Fibroblast of skin of abdomen (primary cell): ENCODE measurements at places on chromosomes 3 and 15.

- no peak for DNase-seq
Observed at GRCh38 chr15:73017987-73018386, 34.3 kb upstream of the NEO1 start.

- DNase-seq: peak; percentile 31
Observed at GRCh38 chr3:58874248-58874741, 175.5 kb downstream of the CFAP20DC start.

- DNase-seq: peak; percentile 64
Observed at GRCh38 chr3:88203642-88204055, 53.9 kb downstream of the C3orf38 start.

GRCh38 chr3:100695696-100696095 is 13.6 kb upstream of the TFG start:
- no peak for DNase-seq

DNA sequence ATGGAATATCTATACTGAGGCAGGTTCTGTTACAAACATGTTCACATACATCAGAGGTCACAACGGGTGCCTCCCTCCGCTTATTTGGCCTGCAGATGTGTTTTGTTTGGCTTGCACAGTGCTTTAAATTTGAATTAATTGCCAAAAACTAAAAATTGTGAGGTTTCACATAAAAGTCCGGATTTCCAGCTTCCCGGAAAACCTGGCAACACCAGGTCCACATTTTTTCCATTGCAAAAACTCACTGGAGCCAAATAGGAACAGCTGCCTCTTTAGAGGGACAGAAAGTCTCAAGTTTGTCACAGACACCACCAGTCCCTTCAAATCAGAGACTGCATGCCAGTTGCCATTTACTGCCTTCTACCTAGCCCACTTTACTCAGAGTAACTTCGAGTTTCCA is 205.9 kb upstream of the MDFIC2 start:
- no peak for DNase-seq

GRCh38 chr15:43769584-43770228 is 7.1 kb downstream of the ELL3 start:
- peak; percentile 58 for DNase-seq

DNA sequence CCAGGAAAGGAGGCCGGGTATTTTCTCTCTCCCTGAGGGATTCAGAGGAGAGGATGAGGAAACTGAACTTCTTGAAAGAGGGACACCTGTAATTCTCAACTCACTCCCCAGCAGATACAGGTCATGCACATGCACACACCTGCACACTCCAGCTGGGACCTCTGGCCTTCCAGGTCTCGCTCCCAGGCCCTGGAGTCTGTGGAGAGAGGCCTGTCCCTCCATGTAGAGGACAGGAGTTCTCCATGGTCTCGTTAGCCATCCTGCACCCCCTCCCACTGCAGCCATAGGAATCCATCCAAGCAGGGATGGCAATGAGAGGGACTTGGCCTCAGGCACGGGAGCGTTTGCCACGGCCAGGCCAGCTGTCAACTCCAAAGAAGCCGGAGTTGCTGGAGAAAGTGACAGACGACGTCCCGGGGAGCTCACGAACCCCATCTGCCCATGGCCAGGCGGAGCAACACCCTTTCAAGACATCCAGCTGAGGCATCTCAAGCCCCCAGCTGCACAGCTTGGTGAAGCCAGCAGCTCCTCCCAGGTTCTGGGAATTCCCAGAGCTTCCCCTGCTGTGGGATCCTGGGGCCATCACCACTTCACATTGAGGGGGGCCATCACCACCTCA is 223.3 kb downstream of the UACA start:
- no peak for DNase-seq

DNA sequence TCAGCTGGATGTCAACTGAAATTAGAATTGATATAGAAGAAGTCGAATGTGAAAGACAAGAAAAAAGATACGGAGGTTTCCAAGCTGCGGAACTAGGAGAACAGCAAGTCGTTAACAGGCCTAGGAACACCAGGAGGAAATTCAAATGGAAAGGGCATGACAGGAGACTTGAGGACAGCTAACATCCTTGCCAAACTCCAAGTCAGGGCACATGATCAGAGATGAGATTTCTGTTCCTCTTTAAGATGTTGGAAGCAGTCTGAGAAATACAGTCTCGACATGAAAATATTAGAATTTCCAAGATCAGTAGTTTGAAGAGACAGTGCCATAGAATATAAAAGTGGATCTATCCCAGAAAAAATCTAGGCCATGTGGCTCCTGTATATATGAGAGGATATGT is 5.0 kb downstream of the MYO5A start:
- DNase-seq: no peak

GRCh38 chr15:45873781-45874180 is 239.0 kb downstream of the SQOR start:
- peak; percentile 34 for DNase-seq

DNA sequence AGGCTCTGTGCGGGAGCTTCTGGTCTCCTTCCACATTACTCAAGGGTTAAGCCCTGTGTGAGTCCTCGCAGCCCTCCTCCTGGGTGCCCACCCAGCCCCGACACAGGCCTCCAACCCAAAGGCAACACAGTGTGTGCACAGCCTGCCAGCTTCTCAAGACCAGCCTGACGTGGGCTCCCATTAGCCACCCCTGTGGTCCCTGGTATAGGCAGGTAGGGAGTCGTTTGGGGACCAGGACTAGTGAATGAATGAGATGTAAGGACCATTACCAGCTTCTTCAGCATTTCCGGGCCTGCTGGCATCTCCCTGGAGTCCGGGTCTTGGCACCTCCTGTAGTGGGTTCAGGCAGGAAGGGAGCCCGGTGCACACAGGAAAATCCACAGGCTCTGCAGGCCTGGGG is 20.2 kb upstream of the PLXNA1 start:
- no peak for DNase-seq

DNA sequence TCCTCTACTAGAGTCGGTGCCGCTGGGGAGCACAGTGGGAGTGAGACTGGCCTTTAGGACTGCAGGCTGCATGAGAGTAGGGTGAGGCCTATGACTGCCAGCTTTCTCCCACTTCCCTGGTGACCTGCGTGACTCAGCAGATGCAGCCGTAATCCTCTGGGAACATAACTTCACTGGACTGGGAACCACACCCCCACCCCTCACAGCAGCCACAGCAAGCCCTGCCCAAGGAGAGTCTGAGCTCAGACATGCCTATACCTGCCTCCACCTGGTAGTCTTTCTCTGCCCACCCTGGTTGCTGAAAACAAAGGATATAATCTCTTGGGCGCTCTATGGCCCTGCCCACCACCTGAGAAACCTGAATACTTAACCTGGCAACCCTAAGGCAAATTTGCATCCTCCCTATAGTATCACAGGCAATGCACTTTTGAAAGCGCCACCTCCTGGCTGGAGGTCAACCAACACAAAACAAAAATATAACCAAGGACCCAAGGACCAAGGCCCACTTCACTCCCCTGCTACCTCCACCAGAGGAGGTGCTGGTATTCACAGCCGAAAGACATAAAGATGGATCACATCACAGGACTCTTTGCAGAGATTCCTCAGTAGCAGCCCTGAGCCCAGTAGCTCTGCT is 308.9 kb downstream of the CTNNB1 start:
- DNase-seq: no peak

- peak; percentile 43 for DNase-seq
Observed at GRCh38 chr3:42961633-42962032, 17.5 kb upstream of the GASK1A start.

- no peak for DNase-seq
Observed at GRCh38 chr15:82530006-82530405, 10.3 kb downstream of the RPS17 start.

DNA sequence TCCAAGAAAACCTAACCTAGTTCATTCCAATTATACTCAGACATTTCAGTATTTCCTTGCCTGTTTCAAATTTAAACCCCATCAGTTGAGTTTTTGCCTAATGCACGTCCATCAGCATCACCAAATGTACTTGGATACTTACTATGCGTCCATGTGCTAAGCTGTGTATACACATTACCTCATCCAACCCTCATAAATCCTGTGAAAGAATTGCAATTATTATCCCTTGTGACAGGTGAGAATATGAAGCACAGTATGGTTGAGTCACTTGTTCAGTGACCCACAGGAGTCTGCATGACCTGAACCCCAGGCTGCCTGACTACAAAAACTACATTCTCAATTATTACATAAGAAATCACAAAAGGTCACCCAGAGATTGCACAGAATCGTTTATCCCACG is 2.5 kb downstream of the OR5K2 start:
- DNase-seq: no peak

GRCh38 chr3:138332472-138333073 is 2.9 kb upstream of the NME9 start:
- DNase-seq: peak; percentile 31

- DNase-seq: peak; percentile 86
Observed at GRCh38 chr15:57395292-57395691, 19.0 kb downstream of the CGNL1 start.

GRCh38 chr3:163462446-163462845 is 1615.8 kb downstream of the SI start:
- DNase-seq: no peak

GRCh38 chr15:90046911-90047392 is 45.8 kb downstream of the ZNF710 start:
- DNase-seq: no peak

- DNase-seq: no peak
Observed at GRCh38 chr15:45804028-45804427, 169.2 kb downstream of the SQOR start.

GRCh38 chr15:41105348-41106334 is 10.4 kb downstream of the INO80 start:
- no peak for DNase-seq

DNA sequence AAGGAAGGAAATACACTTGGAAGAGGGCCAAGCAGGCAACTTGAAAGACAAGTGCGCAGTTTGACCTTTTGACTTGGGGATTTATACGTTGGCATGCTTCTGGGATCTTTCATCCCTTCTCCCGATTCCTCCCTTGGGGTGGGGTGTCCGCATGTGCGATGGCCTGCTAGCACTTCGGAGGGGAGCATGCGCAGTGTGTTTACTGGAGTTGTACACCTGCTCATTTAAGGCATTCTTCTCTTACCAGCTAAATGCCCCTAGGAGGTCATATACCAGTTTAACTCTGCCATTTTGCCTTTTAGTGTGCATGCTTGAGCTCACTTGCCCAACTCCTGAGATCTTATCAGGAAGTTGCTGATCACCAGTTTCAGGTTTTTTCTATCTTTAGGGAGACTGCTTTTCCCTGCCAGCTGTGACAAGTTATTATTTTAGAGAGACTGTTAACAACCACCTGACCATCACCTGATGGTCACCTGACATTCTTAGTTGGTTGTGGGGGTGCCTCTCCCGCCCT is 63.5 kb downstream of the BFSP2 start:
- no peak for DNase-seq

DNA sequence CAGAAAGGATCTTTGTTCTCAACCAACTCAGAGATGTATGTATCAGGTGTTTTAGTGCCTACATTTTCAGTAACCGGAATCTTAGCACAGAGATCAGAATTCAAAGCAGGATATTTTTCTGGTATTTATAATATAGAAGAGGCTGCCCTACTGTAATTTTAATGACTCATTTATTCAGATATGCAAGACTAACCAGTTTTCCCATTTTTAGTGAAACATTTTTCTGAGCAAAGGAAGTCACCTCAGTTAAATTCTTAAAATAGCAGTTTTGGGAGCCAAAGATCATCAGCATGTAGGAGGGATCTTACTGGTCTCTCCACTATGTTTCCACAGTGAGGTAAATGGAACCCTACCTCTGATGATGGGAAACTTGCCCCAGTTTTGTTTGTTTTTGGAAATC is 42.0 kb downstream of the SRP14 start:
- peak; percentile 63 for DNase-seq

GRCh38 chr3:56320883-56321282 is 147.4 kb downstream of the ERC2 start:
- no peak for DNase-seq

GRCh38 chr3:9386501-9387321 is 10.7 kb upstream of the SETD5 start:
- DNase-seq: no peak

GRCh38 chr3:148970271-148970670 is 21.1 kb upstream of the GYG1 start:
- no peak for DNase-seq

DNA sequence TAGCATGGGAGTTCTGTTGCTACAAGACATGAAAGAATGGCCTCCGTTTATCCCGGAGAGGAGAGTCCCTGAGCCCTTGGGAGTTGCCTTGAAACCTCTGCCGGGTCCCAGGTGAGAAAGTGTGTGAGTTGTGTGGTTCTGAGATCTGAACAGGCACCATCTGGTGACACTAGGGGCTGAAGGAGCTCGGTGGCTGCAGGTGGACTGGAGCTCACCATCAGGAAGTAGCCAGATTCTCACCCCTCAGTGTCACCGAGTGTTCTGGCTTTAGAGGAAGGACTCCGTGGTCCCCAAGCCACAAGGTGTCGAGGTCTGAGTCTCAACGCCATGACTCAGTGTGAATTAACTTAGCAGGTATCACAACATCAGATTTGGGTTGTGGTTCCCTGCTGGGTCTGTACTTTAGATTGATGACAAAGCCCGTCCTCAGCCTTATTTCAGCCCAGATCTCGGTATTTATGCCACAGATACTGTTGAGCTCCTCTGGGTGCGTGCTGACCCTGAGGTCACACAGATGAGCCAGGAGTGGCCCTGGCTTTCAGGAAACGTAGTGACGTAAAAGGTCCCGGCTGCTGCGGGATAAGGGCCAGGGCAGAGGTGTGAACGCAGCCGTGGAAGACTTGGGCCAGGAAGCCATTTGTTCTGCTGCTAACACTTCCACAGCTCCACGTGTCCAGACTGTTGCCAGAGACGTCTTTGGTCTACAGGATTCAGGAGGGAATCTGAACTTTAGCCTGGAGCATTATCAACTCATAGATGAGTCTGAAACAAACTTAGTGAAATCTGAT is 54.4 kb downstream of the PGPEP1L start:
- DNase-seq: no peak

- peak; percentile 66 for DNase-seq
Observed at GRCh38 chr3:127690823-127691452, 18.2 kb downstream of the ABTB1 start.

- DNase-seq: peak; percentile 9
Observed at GRCh38 chr3:150871192-150871591, 34.0 kb downstream of the MINDY4B start.

DNA sequence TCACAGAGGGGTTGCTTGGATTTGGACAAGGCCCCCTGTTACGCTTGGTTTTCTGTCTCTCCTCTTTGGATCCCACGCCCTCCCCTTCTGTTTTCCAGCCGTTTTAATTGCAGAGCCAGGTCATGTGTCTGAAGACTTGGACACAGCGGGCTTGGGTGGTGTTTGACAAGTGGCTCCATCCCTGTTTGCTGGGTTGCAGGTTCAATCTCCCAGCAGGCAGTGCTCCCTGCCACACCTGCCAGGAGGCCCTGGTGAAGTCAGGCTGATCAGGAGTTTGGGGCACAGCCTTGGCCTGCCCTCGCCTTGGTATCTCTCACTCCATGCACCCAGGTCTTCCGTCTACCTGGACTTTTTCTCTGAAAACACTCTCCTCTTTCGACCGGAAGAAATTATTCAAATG is 59.0 kb downstream of the PLXNA1 start:
- DNase-seq: no peak

- DNase-seq: no peak
Observed at GRCh38 chr3:32129832-32130231, 23.4 kb downstream of the GPD1L start.
